ENCODE measurements at places on chromosomes 3 and 15.

DNA sequence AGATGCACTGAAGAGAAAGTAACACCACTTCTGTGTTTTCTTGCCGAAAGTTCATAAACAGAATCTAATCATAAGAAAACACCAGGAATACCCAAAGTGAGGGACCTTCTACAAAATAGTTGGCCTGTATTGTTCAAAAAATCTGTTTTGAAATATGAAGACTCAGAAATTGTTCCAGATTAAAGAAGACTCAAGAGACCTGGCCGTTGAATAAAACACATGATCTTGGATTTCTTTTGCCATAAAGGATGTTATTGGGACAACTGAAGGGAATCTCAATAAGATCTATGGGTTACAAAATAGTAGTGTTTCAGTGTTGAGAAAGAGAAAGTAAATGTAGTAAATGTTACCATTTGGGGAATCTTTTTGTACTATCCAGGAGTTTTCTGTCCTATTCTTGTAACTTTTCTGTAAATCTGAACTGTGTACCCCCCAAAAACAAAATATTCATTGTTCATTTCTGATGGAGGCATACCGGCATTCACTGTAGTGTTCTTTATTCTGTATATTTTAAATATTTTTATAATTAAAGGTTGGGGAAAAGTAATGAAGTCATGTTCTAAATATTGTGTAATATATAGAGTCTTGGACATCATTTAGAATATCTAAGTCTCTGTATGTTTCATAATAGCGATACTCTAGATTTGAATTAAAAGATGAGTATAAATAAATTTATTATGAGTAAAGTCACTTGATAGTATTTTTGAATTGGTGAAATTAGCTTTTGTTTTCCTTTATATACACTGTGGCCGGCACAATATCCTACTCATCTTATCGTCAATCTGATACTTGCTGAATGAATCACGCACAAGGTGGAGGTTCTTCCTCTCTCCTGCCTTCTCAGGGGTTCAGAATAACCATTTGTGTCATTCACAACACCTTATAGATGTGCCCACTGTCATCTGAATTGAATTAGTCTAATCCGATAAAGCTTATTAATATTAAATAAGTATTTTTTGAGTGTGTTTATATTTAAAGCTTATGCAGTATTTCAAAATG lies 66.7 kb downstream of the TRAK1 start:
- no peak for DNase-seq

- DNase-seq: no peak
Measured at GRCh38 chr15:52436981-52437380, 91.7 kb downstream of the MYO5A start.

DNA sequence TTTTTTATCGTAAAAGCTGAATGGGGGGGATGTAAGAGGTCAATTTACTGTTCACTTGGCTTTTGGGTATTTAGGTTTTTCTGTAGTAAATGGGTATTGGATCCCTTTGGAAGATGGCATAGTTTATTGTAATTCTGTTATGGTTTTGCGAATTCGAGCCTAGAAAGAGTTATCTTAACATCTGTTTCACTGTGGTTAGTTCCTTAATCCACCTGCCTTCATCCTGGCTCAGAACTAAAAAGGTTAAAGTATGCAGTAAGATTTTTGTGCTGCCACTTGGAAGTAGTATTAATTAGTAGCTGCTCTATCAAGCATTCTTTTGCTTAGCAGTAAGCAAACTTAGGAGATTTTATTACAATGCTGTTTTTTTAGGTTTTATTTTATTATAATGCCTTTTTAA lies 62.4 kb downstream of the ARIH1 start:
- DNase-seq: no peak

- DNase-seq: peak; percentile 71
Measured at GRCh38 chr15:93035953-93036810, 52.8 kb downstream of the RGMA start.

GRCh38 chr15:38620851-38621594 lies 56.4 kb upstream of the RASGRP1 start:
- DNase-seq: no peak

GRCh38 chr15:93261845-93262244 lies 172.8 kb upstream of the RGMA start:
- DNase-seq: no peak

- no peak for DNase-seq
Measured at GRCh38 chr15:84874981-84875699, 9.3 kb upstream of the SLC28A1 start.

DNA sequence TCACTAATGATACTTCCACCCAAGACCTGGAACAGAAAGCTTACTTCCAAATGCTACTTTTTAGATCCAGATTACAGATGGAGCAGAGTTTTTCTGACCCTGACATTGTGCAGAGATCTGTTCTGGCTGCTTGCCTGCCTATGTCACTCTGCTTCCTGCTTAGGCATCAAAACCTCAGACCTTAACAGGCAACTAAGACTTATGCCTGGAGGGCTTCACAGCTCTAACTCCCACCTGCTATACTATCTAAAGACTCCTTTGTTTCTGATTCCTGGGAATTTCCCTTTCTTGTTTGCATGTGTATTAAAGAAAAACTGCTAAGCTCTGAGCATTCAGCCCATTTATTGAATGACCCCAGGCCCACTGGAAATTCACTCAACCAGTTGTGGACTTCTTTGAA lies 157.4 kb upstream of the NPHP3 start:
- DNase-seq: no peak

- peak; percentile 70 for DNase-seq
Measured at GRCh38 chr3:129490273-129490675, 38.2 kb upstream of the RHO start.

GRCh38 chr3:69791106-69791505 lies 51.8 kb downstream of the MITF start:
- DNase-seq: no peak

DNA sequence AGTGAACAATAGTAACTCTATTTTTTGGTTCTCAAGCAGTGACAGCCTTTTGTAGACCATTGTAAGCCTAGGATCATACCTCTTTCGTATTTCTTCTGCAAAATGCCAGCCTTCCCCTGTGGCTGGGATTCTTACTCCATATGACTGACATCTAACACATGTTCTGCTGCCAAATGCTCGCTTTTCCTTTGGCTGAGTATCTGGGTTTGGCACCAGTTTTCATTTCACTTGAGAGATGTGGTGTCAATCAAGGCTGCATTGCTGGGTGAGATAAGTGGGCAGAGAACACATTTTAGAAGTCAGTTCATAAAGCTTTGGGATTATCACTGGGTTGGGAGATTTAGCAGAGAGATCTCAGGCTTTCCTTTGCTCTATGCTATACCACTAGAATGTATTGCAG lies 514.7 kb upstream of the SGO1 start:
- DNase-seq: no peak

GRCh38 chr3:136544532-136544931 lies 207.6 kb downstream of the STAG1 start:
- no peak for DNase-seq

DNA sequence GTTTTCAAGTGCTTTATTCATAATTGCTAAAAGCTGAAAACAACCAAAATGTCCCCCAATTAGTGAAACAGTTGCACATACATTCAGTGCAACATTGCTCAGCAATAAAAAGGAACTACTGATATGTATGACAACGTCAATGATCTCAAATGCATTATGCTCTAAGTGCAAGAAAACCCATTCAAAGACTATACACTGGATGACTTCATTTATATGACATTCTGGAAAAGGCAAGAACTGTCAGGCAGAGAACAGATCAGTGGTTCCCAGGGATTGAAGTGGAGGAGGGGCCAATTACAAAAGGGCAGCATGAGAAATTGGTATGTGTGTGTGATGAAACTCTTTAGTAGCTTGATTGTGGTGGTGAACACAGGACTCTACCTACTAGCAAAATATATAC lies 585.6 kb downstream of the TBL1XR1 start:
- no peak for DNase-seq

GRCh38 chr3:122992676-122993075 lies 34.9 kb downstream of the SEMA5B start:
- no peak for DNase-seq

- DNase-seq: no peak
Measured at GRCh38 chr3:108289159-108289558, 7.2 kb upstream of the HHLA2 start.

- no peak for DNase-seq
Measured at GRCh38 chr15:66670175-66670574, 31.9 kb upstream of the SMAD6 start.

GRCh38 chr3:56862352-56863062 lies 60.8 kb upstream of the ARHGEF3 start:
- DNase-seq: no peak

GRCh38 chr3:143410259-143410658 lies 290.7 kb downstream of the CHST2 start:
- no peak for DNase-seq

DNA sequence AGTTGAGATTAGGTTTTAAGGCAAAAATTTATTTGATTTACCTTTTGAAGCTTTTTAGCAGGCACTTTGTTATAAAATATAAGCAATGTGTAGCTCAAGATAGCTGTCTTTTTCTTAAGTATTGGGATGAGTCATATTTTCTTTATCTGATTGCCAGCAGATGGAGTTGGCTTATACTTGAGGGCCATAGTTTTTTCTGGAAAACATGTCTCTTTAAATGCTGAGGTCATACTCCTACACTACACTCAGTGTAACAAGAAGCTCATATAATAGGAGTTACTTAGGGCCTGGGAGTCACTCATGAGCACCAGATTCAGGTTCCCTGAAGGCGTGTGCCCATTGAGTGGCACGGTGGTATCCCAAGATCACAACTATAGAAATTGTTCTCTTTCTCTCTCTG lies 579.8 kb downstream of the EDEM1 start:
- DNase-seq: no peak

DNA sequence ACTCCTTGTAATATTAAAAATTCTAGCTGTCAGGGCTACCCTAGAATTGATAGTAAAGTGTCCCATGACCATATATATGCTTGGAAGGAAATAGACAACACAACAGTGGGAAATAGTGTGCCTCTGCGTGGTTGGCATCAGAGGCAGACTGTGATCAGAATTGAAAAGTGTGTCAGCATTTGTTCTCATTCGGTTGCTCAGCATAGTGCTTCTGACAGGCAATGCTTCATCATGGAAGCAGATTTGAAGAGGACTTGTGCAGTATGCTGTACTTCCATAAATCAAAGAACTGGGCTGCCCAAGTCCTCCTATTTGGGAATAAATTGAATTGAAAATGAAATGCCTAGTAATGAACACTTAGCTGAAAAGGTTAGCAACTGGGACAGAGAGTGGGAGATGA lies 435.7 kb downstream of the DIPK2A start:
- no peak for DNase-seq

Data from GM19239 (cell line).